ENCODE measurements at places on chromosomes 11 and 22.

- peak; percentile 20 for DNase-seq
These were observed 89.2 kb upstream of the CRTAM start for GRCh38 chr11:122749005-122749687.

DNA sequence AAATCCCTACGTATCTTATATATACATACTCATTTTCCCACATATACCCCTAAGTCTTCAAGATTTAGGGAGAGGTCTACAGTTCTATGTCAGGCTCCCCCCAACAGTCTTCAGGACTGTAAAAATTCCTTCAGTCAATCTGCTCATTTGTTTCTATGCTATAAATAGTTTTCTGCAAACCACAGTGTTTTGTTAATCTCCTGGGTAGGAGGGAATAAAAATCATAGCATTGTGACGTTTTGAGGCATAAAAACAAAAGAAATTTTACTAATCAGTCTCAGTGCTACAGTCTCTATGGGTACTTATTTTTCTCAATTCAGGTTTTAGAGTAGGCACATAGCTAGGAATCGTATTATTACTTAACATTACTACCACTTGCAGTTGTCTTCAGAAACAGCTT lies 552.8 kb upstream of the LRRC4C start:
- DNase-seq: no peak

DNA sequence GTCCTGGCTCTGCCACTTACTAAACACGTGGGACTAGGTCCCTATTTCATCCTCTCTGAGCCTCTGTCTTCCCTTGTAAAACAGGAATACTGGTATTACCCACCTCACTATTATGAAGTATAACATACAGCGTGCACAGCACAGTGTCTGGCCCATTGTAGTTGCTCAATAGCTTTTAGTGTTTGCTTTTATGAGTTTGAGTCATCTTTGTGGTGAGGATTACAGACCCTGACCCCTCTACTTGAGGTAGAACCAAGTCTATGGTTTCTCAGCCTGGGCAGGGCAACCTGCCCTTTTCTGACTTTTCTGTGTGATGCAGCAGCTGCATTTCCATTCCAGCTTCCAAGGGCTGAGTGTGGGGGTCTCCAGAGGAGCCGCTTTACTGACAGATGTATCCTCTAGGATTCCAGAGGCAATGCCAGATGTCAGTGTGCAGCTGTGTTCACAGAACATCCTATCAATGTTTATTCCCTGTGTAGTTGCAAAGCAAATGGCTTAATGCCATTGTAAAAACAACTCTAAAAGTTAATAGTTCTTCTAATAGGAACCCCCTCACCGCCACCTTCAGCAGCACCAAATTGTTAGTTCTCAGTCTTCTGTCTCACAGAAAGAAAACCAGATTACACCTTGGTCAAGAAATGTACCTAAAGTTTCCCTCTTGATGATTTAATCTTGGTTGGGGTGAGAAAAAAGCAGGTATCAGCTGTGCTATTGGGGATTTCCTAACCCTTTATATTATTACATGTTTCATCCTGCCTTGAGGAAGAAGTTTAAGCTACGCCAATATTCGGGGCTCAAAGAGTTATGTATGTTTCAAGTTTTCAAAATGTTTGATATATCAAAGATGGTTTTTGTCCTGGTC lies 16.8 kb downstream of the PRR5L start:
- DNase-seq: peak; percentile 19

DNA sequence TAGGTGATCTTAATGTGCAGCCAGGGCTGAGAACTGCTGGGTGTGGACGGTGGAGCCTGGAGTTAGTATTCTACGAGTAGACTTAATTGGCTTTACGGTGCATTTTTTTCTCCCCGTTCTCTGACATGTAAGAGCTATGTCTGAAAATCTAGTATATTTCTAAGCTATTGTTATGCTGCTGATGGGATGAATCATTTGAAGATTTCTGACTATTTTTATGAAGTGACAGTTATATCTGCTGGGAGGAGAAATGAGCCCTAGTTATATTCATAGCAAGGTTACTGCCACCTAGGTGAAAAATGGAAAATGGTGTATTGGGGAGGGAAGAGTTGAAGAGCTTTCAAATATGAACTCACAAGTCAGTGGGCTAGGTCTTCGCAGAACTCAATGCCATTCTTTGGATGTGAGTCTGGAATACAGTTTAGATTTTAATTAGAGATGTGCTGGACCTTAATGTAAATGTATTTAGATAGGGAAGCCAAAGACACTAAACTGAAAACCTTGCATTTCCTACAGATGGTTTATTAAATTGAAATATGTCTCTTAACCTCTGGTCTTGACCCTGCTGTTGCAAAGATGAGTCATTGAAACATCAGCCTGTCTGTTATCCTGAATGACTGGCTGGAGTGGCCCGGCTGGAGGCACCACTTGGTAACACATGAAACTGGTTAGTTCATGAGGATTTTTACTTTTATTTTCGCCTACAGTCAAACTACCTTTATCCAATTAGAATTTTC lies 293.7 kb downstream of the DDX10 start:
- DNase-seq: no peak

DNA sequence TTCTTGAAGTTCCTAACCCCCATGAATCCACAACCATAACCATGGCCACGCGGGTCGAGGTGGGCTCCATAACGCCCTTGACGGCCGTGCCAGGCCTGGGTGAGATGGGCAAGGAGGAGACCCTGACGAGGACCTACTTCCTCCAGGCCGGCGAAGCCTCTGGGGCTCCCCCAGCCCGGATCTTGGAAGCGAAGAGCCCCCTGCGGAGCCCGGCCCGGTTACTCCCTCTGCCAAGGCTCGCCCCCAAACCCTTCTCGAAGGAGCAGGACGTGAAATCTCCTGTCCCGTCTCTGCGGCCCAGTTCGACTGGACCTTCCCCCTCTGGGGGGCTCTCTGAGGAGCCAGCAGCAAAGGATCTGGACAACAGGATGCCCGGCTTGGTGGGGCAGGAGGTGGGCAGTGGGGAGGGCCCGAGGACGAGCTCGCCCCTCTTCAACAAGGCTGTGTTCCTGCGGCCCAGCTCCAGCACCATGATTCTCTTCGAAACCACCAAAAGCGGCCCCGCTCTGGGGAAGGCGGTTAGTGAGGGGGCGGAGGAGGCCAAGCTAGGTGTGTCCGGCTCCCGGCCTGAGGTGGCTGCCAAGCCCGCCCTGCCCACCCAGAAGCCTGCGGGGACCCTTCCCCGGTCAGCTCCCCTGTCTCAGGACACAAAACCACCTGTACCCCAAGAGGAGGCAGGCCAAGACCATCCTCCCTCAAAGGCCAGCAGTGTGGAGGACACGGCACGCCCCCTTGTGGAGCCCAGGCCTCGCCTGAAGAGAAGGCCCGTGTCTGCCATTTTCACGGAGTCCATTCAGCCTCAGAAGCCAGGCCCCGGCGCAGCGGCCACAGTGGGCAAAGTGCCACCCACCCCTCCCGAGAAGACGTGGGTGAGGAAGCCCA lies 75.7 kb downstream of the KIAA1671 start:
- DNase-seq: no peak

DNA sequence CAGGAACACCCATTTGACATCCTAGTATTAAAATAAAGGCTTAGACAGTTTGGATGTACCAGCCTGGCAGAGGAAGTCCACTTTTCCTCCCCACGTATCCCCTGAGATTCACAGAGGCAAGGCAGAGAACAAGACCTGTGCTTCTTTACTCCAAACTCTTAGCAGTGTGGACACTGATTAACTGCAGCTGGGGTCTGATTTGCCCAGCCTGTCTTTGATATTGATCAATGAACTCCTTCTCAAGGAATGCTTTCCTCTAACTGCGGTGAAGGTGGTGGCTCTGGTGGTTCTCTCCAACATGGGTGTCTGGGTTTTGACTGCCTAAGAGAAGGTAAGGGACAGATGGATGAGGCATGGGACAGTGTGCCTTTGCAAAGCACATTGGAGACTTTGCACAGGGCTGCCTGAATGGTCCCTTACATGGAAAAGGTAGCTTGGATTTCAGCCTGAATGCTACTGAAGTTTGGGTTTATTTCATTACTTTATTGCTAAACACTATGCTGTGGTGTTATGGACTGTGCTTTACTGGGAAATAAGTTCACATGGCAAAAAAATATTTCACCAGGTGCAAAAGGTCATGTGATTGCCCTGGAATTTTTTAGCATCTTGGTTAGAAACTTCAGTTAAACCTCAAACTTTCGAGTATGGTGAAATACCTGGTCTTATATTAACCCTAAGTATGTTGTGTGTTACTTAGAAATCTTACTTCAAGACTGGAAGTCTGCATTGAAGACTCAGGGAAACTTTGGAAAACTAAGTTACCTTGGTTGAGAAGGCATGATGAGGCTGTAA lies 1.8 kb downstream of the GAS2 start:
- no peak for DNase-seq

DNA sequence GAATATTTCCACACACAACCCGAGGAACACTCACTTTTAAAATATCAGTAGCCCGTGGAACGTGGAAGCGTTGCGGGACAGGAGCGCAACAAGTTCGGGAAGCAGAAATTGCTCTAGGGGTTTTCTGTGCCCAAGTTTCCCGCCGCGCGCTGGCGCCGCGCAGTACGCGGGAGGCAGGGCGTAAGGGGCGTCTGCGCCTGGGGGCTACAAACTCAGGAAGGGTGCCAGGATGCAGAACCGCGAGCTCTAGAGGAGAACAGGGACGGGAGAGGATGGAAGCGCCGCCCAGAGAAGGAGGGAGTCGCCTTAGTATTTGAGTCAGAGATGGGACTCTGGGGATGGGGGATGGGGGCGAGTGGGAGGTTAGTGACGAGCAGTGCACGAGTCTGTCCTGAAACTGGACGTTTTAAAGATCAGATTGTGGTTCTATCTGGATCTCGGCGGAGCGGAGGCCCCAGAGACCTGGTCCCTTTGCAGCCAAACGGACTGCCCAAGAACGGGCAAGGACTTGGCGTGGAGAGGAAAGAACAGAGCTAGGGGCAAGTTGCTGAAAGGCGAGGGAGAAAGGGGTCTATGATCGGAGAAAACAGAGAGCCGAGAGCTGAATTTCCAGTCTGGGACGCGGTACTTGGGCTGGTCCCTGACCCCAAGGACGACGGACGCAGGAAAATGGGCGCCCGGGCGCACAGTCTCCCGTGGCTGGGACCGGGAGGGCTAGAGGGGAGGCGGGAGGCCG lies 4.7 kb downstream of the BSX start:
- no peak for DNase-seq

DNA sequence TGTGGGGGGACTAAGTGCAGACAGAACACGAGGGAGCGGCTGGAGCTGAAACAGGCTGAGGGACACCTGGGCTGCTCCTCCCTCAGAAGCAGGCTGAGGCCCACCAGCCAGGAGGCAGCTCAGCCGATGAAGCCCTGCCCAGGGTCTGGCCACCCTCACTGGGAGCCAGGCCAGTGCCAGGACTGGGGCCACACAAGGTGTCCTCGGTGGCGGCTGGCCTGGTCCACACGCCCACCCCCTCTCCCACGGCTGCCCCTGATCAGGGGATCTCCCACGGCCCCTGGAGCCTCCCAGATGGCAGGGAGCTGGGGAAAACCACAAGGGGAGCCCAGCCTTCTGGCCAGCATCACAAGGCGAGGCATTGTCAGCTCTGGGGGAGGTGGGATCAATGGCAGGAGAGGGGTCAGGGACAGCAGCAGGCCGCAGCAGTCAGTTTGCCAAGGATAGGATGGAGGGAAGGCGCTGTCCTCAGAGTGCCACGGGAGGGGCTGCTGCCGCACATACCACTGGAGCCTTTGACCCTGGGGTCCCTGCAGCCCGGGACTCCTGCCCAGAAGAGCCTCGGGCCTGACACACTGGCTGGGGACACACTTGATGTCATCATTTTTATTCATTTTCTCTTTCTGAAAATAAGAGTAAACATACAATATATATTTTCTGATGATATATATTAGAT lies 11.7 kb upstream of the RASL10A start:
- no peak for DNase-seq

DNA sequence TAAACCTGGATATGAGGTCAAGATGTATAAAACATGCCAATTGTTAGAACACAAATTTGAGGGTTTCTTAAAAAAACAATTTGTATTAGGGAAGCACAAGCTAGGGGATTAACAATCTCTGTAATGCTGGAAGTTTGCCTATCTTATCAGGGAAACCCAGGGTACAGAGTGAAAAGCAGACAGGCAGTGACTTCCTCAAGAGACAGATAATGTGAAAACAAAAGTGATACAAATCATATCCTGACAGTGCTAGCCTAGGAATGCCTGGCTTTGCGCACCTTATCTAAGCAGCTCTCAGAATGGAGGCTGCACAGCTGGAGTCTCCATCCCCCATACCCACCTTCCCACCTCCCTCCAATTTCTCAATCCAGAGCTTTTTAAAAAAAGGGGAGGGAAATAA lies 22.5 kb upstream of the RBX1 start:
- no peak for DNase-seq

GRCh38 chr11:15947681-15948648 lies 408.4 kb downstream of the SOX6 start:
- no peak for DNase-seq

- DNase-seq: no peak
These were observed 34.3 kb downstream of the GDPD5 start for GRCh38 chr11:75491465-75491864.

GRCh38 chr22:17896586-17896985 lies 122.3 kb upstream of the BID start:
- DNase-seq: no peak

GRCh38 chr11:124760205-124760652 lies 1.9 kb downstream of the ESAM start:
- no peak for DNase-seq

- DNase-seq: no peak
These were observed 14.5 kb upstream of the TPP1 start for GRCh38 chr11:6633422-6634408.

DNA sequence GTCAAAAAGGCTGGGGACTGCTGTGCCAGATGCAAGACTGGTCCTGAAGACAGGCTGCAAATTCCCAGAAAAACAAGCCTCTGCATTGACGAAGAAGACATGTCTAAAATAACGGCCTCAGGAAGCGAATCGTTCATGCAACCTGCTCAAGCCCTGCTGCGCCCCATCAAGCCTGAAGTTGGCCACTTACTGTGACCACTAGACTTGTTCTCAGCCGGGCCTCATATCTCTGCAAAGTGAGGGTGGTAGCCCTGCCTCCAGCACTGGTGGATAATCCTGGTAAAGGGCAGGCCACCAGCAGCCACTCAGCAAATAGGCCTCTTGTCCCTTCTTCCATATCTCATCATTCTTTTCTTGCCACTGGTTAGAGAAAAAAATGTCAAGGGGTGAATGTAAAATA lies 11.8 kb downstream of the LTO1 start:
- no peak for DNase-seq

DNA sequence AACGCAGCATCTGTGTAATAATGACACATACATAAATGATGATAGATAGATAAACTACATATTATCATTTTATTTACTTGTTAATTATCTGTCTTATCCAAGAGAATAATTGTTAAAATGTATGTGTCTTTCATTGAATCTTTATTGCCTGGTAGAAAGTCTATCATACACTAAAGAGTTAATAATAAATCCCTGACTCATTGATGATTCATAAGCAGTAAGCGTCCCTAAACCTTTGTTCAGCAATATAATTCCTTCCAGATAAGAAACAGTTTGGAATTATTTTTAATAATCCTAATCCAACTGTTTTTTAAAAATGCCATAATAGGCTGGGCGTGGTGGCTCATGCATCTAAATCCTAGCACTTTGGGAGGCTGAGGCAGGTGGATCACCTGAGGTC lies 655.6 kb upstream of the CNTN5 start:
- DNase-seq: no peak

All from T1000 (cell line).